Renal cortical epithelial cell (primary cell): ENCODE measurements at places on chromosomes 4 and X. TPM values are rescaled to one million over a fixed set of nuclear protein-coding genes. Genes with fewer than 3 reads are reported as not detected.

DNA sequence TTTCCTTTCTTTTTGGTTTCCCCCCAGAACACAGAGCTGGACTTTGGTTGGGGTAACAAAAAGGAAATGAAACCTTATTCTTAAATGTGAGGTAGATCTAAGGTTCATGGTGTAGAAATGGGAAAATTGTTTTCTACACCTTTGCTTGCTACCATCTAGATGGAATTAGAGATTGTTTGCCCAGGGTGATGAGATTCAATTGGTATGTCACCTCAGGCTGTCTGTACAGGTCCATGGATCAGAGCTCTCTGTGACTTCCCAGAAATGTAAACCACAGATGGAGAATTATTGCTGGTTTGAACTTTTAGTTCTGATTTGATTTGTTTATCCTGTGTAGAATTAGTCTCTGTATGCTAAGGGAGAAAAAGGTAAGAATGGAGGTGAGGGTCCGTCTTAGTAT is 146.7 kb downstream of the PCDH7 start:
- DNase-seq, result peak; percentile 60

GRCh38 chrX:283115-283845 is 2.1 kb downstream of the PLCXD1 start:
- peak; percentile 82 for DNase-seq

GRCh38 chr4:25809996-25810395 is 52.8 kb downstream of the SEL1L3 start:
- no peak for DNase-seq

DNA sequence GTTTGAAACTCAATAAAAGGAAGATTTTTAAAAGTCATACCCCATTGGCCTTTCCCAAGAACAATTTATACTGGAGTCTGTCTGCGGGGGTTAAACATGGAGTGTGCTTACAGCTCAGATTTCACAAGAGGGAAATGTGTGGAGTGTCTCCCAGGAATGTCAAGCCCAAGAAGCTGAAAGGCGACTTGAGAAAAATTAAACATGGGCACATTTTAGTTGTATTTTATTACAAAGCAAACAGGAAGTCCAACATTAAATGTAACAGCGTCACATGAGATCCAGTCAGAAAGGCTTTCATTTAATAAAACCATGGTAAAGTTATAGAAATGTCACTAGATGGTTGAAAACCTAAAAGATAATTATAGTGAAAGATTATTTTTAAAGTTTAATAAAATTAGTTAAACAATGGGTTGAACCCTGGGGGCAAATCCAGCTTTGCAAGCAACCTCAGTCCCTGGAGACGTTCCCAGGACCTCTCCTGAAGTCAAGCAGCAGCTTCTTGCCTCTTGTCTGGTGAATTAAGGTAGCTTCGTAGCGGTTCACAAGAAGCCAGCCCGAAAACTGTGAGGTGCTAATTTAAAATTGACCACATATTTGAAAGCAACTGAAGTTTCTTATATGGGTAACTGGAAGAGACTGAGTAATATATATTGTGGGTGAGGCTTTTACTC is 168.4 kb upstream of the EDNRA start:
- DNase-seq, result peak; percentile 76

GRCh38 chrX:73401591-73402266 is 45.1 kb upstream of the CDX4 start:
- no peak for DNase-seq

DNA sequence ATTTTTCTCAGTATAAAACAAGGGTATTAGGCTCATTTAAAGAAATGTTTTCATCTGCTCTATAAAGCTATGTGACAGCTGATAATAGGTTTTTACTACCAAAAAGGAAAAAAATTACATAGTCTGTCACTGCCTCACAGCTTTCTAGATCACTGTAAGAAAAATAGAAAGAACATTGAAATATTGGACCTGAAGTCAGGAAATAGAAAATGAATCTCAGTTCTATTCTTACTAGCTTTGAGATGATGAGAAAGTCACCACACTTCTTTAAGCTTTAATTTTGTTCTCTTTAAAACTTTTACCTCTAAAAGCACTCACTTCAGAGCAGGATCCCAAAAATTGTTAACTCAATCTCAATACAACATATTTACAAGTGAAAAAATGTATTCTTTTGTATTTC is 45.3 kb upstream of the CAMK2D start:
- no peak for DNase-seq

DNA sequence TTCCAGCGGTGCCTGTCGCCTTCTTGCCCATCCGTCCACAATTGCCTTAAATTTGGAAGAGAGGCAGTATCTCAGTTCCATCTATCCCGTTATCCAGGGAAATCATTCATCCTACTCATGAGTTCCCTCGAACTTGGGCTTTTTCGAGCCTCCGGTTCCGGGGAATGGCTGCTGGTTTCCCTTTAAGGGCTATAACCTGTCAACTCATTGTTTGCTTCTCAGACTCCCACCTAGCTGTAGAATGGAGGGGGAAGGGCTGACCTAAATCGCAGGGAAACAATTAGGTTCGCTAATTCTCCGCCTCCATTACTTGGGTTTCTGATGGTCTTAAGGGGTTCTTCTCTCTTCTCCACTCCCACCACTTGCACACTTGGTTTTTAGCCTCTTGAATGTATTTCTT is 1.2 kb downstream of the UCHL1 start:
- no peak for DNase-seq

GRCh38 chr4:14022456-14022855 is 394.9 kb upstream of the BOD1L1 start:
- DNase-seq, result peak; percentile 80

- no peak for DNase-seq
Measured at GRCh38 chrX:136146614-136147314, 569 bp upstream of the FHL1 start.

DNA sequence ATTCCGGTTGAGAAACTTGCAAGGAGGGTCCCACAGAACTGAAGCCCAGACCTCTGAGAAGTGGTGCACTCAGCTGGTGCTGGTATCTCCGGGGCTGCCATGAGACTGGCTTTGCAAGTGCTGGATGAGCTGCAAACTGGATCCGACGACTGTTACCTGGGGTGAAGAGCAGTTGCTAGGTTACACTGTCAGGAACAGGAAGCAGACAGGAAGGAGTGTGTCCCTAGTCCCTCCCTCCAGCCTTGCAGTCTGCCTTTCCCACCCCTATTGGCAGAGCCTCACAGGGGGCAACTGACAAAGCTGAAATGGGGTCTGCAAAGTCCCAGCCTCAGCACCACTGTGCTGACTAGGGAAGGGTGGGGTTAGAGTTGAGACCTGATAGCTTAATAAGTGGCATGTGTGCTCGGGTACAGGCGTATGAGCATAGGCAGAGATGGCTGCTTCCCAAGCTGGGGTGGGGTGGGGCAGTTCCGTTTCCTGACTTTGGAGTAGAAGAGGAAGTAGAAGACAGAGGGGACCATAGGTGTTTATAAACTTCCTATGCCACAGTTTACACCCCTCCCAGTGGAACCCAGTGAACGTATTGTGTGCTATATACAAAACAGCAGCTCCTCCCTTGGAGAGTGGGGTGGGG is 18.0 kb downstream of the PPEF1 start:
- no peak for DNase-seq

DNA sequence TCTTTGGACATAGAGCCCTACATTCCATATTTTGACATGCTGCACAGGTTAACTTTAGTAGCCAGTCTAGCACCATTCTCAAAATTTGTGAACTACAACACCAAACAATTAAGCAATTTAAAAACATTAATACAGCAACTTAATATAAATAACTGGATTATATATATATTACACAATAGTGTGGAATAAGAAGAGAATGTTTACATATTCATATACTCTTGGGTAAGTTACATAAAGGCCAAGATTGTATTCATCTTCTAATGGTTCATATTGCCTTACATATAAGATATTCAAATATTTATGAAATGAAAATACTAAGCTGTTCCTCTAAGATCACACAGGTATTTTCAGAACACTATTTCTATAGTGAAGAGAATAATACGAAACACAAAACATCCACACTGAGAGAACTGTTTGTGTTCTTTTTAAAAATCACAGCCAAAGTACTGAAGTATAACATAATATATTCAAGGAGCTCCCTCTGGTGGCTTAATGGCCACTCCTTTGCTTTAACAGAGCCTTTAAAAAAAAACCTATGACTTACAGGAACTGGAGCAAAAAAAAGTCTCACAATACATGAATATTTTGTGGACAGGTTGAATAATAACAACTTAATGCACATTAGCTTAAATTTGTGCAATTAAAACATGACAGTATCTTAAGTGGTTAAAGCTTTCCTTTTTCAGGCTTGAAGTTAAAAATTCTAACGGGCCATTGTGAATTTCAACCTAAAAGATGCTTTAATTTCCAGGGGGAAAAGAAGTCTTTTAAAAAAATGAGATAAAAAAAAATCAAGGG is 46.2 kb downstream of the NEK1 start:
- DNase-seq, result peak; percentile 74

DNA sequence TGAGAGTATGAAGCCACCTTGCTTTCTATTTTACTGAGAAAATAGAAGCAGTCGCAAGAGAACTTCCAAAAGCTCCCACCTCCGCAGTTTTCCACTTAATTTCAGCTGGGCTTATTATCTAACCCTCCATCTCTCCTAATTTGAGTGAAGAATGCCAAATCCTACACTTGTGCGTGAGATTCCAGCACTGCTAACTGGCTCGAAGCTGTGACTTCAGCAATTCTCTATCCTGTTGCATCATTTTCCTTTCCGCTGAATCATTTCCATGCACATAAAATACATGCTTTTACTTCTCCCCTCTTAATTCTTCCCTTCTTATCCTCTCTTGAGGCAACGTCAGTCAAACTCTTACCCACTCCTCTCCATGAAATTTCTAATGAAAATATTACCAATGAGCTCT is 189.5 kb downstream of the GASK1B start:
- DNase-seq, result no peak

DUSP21 gene
- total RNA-seq, result not detected in 2 replicates

ERAS gene
- 0.20 TPM in 1 of 2 replicates, not detected in the other for total RNA-seq

CSAG2 gene
- total RNA-seq, result not detected in 2 replicates

ETDB gene
- not detected in 2 replicates for total RNA-seq

SPIN2A gene
- total RNA-seq, result 0.20 TPM in 1 of 2 replicates, not detected in the other

LRP2BP gene
- 1.3 TPM in 1 of 2 replicates, not detected in the other for total RNA-seq

ADAM29 gene
- total RNA-seq, result not detected in 2 replicates
